ENCODE measurements at places on chromosomes 13 and 19.

DNA sequence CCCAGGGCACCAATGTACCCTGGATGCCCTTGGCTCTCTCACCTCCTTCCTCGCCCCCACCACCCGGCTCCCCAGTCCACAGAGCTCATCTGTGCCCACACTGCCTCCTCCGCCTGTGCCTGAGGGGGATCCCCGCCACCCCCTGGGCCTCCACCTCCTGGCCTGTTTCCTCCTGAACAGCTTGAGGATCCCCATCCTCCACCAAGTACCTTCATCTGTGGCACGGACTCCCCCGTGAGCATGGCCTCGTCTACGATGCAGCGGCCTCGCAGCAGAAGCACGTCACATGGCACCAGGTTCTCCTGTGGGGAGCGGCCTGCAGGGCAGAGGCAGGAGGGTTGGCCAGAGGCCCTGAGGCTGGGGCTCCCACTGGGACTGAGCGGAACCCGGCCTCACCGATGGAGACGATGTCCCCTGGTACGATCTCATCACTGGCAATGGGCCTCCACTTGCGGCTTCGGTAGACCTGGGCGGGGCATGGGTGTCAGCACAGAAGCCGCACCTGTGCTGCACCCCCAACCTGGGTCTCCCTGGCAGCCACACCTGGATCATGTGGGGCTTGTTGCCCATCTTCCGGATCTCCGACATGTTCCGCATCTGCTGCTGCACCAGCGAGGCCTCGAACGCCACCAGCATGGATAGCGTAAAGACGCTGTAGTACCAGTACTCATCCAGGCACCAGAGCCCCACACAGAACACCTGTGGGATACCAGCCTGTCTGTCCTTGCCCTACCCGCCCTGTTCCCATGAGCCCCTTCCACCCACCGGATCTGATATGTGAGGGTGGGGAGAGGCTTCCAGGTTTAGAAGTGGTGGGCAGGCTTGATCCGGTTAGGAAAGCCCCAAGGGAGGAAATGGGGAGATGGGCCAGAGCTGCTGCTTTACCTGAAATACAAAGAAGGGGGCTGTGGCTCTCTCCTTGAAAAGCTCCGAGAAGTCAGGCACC, 6.8 kb downstream of the ATP13A1 start:
- DNase-seq = no peak

GRCh38 chr19:17944301-17944700, 11.5 kb downstream of the CCDC124 start:
- no peak for DNase-seq

GRCh38 chr19:50556282-50557008, 11.8 kb downstream of the LRRC4B start:
- peak; percentile 69 for DNase-seq

GRCh38 chr13:66751691-66752090, 478.4 kb downstream of the PCDH9 start:
- DNase-seq = no peak

DNA sequence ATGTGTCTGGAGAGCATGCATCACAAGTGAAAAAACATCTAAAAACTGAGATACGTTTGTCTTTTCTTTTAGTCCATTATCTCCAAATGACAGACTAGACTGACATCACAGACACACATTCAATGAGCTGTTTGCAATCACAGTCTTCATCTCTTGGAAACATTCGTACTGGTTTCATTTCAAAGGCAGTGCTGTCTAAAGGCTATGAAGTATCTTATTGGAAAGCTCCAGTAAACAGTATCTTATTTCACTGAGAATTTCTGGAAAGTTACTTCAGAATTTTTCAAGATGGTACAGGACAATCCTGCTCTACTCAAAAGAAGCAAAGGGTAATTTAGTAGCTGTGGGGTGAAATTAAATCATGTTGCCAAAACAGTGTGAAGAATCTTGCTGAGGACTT, 53.5 kb upstream of the TNFRSF19 start:
- no peak for DNase-seq
